ENCODE measurements at places on chromosomes 3 and 15.

GRCh38 chr3:27659279-27660021 lies 62.7 kb downstream of the EOMES start:
- peak; percentile 46 for DNase-seq

GRCh38 chr3:124269619-124270018 lies 277.7 kb upstream of the ROPN1 start:
- DNase-seq: no peak

- DNase-seq: no peak
Measured at GRCh38 chr15:84872009-84872910, 12.2 kb upstream of the SLC28A1 start.

GRCh38 chr3:139454346-139454745 lies 22.0 kb downstream of the RBP2 start:
- DNase-seq: no peak

- DNase-seq: no peak
Measured at GRCh38 chr15:65306551-65306950, 2.1 kb downstream of the RNU5B-1 start.

DNA sequence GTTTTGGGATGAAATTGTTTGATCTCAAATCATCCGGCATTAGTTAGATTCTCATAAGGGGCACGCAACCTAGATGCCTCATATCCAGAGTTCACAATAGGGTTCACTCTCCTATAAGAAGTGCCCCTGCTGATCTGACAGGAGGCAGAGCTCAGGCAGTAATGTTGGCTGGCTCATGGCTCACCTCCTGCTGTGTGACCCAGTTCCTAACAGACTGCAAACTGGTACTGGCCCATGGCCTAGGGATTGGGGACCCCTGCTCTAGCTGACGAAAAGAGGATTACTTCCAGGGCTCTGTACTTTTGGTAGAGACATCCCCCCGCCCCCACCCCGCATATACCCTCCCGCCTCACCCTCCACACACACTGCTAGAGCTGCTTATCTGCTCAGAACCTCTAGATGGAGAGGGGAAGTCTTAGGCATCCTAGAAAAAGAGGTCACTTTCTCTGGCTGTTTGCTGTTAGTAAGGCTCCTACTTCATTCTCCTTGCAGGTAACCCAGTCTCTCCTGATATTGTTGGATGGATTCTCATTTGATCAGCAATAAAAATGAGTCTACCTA lies 923.1 kb downstream of the CADM2 start:
- no peak for DNase-seq

DNA sequence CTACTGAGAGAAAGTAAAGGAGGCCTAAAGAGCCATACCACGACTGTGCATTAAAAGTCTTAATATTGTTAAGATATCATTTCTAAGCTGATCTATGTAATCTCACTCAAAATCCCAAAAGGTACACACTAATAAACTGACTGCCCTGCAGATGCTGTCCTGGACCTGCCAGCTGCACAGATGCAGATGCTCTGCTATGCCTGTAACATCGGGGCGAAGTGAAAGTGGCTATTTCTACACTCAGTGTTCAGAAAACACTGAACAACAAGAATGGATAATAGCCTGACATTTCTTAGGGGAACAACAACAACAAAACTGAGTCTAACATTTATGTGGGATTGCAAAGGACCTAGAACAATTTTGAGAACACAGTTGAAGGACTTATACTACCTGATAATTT lies 31.9 kb downstream of the RAD18 start:
- DNase-seq: no peak

- DNase-seq: no peak
Measured at GRCh38 chr15:34501131-34501530, 63.5 kb upstream of the GOLGA8A start.

DNA sequence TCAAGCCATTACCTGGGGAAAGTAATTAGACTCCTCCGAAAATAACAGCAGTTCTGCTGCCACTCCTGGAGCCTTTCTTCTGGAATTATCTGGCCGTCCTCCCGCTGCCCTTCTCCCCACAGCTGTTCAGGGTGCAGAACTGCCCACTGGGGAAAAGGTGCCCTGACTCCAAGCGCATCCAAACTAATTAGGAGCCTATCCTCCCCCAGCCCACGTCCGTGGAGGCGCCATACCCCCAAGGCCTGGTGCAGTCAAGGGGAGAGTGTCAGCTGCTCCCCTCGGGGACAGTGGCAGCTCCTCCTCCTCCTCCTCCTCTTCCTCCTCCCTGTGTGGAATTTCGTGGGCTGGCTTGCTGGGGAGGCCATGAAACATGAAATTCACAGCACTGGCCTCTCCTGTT lies 177.2 kb downstream of the XXYLT1 start:
- no peak for DNase-seq

- no peak for DNase-seq
Measured at GRCh38 chr3:176412771-176413170, 784.5 kb downstream of the TBL1XR1 start.

DNA sequence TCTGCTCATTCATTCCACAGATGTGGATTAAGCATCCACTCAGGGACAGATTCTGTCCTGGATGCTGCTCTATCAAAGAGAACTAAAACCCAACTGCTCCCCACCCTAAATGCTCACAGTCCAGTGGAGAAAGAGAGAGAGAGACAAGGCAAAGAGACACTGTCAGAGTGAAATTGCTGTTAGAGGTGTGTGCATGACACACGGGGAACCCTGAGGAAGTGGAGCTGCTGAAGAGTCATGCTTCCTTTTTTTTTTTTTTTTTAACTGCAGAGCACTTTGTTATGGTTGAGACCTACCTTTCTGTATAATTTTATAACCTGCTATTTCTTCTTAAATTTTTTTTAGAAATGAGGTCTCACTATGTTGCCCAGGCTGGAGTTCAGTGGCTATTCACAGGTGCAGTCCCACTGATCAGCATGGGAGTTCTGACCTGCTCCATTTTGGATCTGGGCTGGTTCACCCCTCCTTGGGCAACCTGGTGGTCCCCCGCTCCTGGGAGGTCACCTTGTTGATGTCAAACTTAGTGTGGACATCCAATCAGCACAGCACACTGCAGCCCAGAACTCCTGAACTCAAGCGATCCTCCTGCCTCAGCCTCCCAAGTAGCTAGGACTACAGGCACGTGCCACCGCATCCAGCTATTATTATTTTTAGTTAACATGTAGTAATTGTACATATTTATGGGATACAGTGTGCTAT lies 18.2 kb upstream of the PSTPIP1 start:
- DNase-seq: no peak

DNA sequence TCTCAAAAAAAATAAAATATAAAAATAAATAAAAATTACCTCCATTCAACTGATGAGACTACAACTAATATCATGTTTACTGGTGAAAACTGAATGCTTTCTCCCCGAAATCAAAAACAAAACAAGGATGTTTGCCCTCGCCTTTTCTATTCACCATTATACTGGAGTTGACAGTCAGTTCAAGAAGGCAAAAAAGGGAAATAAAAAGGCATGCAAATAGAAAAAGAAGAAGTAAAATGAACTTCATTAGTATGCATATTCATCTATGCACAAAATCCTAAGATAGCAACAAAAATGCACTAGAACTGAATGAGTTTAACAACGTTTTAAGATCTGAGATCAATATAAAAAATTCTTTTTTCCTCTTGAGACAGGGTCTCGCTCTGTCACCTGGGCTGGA lies 72.7 kb upstream of the FAM174B start:
- DNase-seq: no peak

- DNase-seq: no peak
Measured at GRCh38 chr15:58419803-58420524, 11.8 kb upstream of the LIPC start.

GRCh38 chr3:15787941-15788340 lies 9.8 kb downstream of the ANKRD28 start:
- DNase-seq: no peak

GRCh38 chr3:76585794-76586392 lies 454.0 kb upstream of the ROBO2 start:
- DNase-seq: no peak

- no peak for DNase-seq
Measured at GRCh38 chr3:41794748-41795589, 166.9 kb downstream of the ULK4 start.

- no peak for DNase-seq
Measured at GRCh38 chr15:49452595-49452994, 29.6 kb downstream of the FGF7 start.

- DNase-seq: no peak
Measured at GRCh38 chr3:193997228-193998122, 138.5 kb upstream of the HES1 start.

- peak; percentile 35 for DNase-seq
Measured at GRCh38 chr15:60901647-60902046, 327.5 kb downstream of the RORA start.

DNA sequence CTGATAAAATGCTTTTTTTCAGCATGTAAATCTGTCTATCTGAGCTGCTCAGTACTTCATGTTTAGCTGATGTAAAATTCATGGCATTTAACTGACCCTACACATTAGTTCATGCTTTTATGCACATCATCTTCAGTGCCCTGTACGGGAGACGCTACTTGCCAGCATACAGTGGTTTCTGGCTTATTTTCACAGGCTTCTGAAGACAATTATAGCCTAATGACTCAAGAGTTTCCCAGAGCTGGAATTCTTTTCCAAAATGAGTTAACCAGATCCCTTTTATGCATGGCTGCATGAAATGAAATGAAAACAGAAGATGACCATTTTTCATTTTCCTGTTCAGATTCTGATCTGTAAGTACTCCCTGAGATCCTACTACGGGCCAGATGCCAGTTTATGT lies 1061.5 kb downstream of the ROBO2 start:
- DNase-seq: no peak

DNA sequence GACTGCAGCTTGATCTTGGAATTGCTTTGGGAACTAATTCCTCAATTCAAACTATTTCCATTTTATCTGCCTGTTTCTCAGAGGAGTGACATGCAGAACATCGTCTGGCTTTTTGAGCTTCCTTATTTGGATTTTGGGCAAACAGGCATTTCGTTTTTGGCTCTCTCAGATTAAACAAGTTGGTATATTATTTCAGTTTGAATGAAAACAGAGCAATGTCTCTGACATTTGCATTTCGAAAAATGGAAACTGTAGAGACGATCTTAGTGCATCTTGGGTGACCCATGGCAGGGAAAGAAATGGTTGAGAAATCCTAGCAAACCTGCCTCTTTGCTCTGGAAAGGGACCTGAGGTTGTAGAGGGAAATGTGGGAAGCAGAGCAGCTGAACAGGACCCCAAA lies 33.0 kb upstream of the SNRK start:
- DNase-seq: no peak

- DNase-seq: no peak
Measured at GRCh38 chr3:69890691-69891090, 108.8 kb upstream of the SAMMSON start.
